Cortex of kidney (tissue), 1 donor: ENCODE measurements at places on chromosomes 12 and 14.

- DNase-seq = no peak
Observed at GRCh38 chr12:65891987-65892481, 67.8 kb downstream of the HMGA2 start.

- DNase-seq = no peak
Observed at GRCh38 chr12:77151030-77151429, 85.7 kb upstream of the E2F7 start.

DNA sequence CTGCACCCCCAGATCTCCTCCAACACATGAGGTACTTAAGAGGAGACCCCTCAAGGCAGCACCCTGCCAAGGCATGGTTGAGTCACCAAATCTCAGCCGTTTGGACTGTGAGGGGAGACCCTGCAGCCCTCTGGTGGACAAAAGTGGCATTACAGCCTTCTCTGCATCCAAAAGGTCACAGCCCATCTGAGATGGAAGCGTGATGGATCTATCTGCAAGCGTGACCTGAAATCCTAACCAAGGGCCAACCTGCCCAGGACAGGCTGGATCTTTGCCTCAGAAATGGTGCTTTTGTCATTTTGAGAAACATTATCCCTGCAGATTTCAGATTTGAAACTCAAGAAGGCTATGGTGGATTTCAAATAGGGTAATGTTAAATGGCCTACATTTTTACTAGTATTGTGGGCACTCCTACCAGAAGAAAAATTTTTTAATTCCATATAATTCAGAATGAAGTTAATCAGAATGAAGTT, 23.7 kb upstream of the DHRS4 start:
- DNase-seq = no peak

- DNase-seq = no peak
Observed at GRCh38 chr12:25675808-25676207, 122.7 kb upstream of the LMNTD1 start.

- no peak for DNase-seq
Observed at GRCh38 chr12:84276215-84276614, 636.4 kb downstream of the SLC6A15 start.

GRCh38 chr14:23727566-23728335, 91.6 kb downstream of the DHRS2 start:
- no peak for DNase-seq

DNA sequence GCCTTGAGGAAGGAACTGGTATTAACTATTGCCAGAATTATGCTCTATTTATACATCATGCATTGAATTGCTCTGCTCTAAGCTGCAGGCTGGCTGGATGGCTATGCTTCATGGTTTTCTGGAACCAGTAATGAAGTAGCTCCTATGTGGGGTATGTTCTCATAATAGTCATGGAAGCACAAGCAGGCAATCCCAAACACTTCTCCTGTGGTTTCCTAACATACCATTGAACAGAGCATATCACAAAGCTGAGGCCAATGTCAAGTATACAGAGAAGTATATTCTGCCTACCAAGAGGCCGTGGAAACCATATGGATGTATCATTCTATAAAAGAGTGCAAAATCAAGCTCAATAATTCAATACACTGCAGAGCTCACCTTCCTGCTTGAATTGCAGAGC, 1752.4 kb upstream of the FLRT2 start:
- no peak for DNase-seq

DNA sequence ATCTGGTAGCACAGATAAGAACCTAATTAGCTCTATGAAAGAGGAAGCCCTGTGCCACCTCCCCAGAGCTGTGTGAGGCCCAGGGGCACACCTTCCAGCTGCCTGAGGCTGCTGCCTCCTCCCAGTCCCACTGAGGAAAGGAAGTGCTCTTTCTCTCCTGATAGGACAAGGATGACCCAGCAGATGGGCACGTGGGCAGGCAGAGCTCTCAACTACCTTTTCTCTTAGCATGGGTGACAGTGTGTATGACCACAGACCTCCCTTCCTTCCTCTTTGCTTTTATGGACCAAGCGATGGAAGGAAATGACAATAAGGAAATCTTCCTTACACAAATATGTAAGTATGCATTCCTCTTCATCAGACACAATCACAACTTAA, 127.6 kb upstream of the AMIGO2 start:
- DNase-seq = no peak

GRCh38 chr12:54704202-54704601, 56.0 kb upstream of the DCD start:
- DNase-seq = no peak

- no peak for DNase-seq
Observed at GRCh38 chr12:52791271-52792184, 4.4 kb downstream of the KRT3 start.

- no peak for DNase-seq
Observed at GRCh38 chr12:32478166-32478565, 78.8 kb downstream of the FGD4 start.

DNA sequence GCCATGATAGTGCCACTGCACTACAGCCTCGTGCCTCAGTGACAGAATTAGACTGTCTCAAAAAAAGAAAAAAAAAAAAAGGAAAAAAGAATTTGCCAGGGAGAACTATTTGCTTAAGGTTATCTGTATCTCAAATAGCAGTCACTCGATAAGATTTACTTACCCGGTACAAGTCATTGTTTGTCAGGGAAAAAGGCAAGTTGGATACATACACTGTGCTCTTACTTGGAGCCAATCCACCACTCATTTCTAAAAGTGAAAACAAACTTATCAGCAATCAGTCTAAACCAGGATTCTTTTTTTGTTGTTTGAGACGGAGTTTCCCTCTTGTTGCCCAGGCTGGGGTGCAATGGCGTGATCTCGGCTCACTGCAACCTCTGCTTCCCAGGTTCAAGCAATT, 2.0 kb downstream of the ZCRB1 start:
- DNase-seq = no peak

DNA sequence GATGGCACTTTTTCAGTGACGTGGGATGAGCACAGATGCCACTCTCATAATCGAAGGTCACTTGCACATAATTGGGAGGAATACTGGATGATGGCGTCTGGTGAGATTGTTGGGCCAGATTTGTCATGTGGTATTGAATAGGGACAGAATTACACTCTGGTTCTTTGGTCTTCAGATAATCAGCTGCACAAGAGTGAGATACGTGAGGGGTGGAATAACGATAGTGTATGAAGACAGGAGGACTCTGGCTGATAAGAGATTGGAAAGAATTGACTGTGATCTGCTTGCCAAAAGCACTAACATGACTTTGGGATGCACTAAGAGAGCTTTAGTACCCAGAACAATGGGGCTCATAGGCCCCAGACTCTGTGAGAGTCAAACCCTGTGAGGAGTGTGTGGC, 7.0 kb upstream of the RABGGTA start:
- no peak for DNase-seq

- no peak for DNase-seq
Observed at GRCh38 chr12:67893022-67893580, 96.1 kb upstream of the IFNG-AS1 start.

- no peak for DNase-seq
Observed at GRCh38 chr12:119235197-119235751, 56.5 kb downstream of the HSPB8 start.

DNA sequence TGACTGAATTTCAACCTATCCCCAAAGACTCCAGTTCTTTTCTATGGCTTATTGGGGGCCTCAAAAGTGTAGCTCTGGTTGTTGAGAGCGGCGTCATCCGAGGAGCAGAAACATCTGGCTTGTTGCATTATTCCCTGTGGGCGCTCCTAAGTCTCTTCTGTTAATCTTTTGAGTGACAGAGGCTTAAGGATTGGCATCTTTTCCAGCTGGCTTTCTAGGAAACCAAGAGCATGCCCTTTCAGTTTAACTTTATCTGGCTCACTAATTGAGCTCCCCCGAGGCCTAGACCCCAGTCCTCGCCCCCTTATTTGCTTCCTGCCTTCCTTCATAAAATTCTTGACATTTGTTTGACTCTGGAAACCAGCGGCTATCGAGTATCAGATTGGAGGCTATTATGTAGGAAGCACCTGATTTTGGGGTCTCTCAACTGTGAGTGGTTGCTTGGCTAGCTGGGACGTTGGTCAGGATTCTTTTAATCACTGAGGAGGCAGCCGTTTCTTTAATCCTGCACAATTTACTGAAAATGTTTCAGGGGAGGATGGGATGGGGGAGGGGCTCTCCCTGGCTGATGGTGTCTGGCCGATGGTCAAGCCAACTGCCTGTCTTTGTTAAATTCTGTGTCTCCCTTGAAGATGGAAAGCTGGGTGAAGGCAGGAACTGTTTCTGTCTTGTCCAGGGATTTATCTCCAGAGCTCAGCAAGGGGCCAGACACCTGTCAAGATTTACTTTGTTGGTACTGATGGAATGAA, 3.1 kb downstream of the SMOC1 start:
- DNase-seq = no peak

GRCh38 chr14:23829736-23830471, 123.7 kb upstream of the DHRS4 start:
- DNase-seq = no peak

DNA sequence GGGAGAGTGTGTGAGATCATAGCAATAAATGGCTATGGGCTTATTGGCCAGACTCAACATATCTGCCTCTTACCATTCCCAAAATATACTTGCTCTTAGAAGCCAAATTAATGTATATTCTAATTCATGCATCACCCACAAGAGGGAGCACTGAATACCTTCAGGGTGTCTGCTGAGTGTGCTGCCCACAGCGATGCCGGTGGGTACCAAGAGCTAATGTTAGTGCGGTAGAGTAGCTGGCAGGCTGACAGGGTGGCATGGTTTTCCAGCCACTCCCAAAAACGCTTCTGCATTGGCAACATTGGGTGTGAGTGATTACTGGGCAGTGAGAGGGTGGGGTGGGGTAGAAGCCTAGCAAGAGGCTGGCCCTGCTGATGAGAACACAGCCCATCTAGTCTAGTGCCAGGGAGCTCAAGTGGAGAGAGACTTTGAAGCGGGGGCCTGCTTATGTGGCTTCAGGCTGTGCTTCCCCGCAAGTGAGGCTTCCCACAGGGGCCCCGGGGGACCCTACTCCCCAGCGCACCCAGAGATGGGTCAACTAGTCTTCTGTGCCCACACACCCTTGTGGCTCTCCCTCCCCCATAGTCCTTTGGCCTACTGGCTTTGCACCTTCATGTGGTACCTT, 9.2 kb upstream of the PLEKHD1 start:
- DNase-seq = no peak

- DNase-seq = no peak
Observed at GRCh38 chr12:52946797-52947547, 1.9 kb upstream of the KRT18 start.

DNA sequence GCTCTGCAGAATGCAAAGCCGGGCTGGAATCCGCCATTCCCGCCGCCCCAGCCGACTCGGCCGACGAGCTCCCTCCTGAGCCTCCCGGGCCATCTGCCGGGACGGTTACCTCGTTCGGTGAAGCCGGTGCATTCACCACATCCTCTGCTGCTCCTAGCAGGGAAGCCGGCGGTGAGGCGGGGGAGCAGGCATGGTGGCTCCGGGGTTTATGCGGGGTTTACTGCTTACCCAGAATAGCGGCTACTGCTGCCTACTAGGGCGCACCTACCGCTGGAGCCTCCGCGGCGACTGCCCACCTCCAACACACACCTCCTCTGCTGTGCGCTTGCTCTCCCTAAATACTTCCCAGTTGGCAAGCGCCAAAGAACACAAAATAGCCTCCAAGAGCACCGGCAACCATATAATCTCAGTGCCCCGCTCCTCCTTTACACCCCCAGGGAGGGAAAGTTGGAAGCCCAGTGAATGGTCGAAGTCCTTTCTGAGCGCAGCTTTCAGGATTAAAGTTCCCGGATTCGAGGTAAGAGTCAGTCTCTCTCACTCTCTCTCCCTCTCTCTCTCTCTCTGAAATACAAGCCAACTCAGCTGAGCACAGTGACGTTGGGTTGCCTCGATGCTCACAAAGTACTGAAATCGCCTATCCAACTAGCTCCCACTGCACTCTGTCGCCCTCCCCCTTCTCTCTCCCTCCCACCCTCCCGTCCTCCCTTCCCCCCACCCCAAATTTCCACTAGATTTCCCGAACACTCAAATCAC, at the start of gene TBX5:
TBX5 (minus strand) TSS at position 626 of the 753 bp plus-strand sequence. CDS start 2,246 bp downstream, outside the sequence.
- no peak for DNase-seq

- DNase-seq = no peak
Observed at GRCh38 chr14:100669468-100669867, 57.2 kb upstream of the DLK1 start.

DNA sequence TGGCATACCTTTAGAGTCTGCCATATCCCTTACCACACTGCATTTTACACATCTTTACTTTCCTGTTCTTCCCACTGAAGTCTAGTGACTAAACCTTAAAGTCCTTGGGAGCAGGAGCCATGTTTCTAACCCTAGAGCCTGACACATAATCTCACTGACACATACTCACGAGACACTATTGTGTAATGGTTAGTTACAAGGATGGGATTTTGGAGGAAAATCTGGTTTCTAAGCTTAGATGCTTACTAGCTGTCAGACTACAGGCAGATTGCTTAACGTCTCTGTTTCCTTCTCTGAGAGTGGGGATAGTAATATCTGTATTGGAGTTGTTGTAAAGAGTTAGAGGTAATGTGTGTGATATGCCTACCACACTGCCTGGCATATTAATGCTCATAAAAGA, 6.2 kb upstream of the DYRK4 start:
- no peak for DNase-seq

DNA sequence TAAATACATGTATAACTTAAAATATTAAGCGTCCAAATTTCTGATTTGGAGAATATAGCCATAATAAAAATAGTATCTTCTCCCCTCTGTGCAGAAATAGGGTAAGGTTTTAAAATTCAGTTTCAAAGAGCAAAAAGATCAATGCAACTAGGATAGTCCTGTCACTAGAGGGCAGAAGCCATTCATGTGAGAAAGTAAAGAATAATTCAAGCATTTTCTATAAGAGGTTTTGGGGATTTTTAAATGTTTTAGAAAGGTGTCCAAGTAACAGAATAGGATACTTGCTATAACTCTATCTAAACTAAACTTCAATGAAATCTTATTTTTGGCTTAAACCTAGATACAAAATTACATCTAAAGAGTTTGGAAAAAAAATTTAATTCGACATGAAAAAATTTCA, 50.3 kb downstream of the ADAMTS20 start:
- DNase-seq = no peak

DNA sequence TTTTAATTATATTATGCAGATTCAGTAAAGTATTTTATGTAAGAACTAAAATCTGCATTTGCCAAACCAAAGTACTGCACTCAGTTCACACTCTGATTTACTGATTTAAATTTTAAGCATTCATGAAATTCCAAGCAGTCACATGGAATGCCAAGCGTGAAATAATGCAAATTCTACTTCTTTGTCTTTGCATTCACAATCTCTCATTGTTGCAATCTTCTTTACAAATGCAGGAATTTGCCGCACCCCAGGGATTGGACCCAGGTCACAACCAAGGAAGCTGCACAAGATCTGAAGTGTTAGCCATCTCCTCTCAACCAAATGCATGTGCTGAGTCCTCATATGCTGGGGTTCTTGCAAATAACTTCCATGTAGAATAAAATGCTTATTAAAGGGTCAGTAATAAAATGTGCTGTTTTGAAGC, 71.9 kb downstream of the TUNAR start:
- DNase-seq = no peak

- DNase-seq = peak; percentile 9
Observed at GRCh38 chr12:15220915-15221885, at the start of gene RERG. Gene RERG (minus strand): TSS chr12:15221417. CDS start chr12:15217489, 3,928 bp downstream.

- DNase-seq = no peak
Observed at GRCh38 chr14:81971911-81972310, 438.3 kb upstream of the SEL1L start.

- no peak for DNase-seq
Observed at GRCh38 chr14:78316052-78316451, 145.9 kb downstream of the NRXN3 start.

- no peak for DNase-seq
Observed at GRCh38 chr12:126776026-126776655, 1490.8 kb upstream of the TMEM132C start.
